ENCODE measurements at places on chromosomes 5 and 9.

DNA sequence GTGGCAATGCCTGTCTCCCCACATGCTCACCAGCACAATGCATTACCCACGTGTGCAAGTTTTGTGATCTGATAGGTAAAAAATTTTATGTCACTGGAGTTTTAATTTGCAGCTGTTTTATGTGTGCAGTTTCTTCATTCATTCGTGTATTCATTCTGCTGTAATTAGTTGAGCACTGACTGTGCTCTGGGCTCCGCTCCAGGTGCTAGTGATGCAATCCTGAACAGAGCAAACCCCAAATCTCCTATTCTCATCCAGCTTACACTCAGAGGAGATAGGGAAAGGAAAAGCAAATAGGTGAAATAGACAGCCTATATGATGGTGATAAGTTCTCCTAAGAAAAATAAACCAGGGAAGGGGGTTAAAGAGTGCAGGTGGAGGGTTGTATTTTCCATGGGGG lies 148.4 kb downstream of the TENT4A start:
- no peak for DNase-seq

DNA sequence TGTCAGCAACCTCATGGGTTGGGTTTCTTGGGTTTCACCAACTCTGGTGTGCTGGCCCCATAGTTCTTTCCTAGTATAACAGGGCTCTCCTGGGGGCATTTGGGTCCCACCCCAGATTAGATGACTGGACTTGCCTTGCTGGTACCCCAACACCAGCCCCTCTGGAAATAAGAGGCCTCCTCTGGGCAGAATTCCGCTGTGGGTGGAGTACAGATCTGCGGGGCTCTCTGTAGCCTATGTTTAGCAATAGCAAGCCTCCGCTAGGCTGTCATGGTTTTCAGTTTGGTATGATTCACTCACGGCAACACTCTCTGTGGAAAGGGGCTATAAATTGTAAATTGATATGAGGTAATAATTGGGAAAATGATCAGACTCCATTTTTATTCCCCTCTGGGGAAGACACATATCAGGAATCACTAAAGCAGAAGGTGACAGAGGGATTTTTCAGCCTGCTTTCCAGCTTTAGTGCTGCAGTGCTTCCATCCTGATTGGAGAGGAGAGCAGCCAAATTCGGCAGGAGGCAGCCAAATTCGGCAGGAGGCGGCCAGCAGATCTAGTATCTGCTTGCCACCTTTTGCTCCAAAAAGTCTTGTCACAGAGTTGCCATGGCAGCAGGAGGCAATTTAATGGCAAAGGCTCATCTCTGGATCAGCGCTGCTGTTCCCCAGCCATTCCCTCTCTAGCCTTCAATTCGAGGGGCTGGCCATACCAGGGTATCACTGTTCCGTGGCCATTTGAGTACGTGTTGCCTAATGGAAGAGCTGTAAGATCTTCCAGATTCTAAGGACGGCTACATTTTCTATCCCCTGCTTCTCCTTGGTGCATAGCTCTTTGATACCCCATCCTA lies 84.6 kb downstream of the SLC44A1 start:
- no peak for DNase-seq

DNA sequence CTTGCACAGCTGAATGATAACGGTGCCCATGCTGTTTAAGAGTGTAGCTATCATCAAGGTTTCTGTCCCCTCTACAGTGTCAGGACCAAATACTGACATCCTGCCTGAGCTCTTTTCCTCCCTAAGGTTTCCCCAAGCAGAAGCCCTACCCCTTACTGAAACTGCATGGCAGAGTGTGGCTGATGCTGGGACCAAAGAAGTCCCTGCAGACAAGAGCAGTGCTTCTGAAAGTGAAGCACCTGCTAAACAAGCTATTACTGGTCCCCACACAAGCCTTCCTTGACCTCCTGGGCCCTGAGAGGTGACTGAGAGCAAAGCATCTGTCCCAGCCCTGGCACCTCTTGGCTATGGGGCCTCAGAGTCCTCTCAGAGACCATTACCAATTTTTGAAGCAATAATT lies 56.1 kb downstream of the CFAP90 start:
- DNase-seq, result no peak

GRCh38 chr5:52754051-52754450 lies 33.7 kb upstream of the ITGA1 start:
- no peak for DNase-seq

- DNase-seq, result peak; percentile 56
Observed at GRCh38 chr5:145775411-145775810, 59.7 kb downstream of the PRELID2 start.

DNA sequence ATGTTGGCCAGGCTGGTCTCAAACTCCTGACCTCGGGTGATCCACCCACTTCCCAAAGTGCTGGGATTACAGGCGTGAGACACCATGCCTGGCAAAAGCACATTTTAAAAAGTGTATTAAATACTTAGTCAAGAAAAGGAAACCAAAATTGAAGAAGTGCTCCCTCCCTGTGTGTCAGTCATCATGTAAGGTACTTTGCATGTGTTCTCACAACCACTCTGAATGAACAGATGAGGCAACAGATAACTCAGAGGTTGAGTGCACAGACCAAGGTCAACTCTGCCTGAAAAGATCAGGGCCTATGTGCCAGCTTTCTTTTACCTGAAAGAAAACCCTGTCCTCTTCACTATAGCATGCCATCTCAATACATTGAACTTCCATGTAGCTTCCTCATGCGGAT lies 289.7 kb downstream of the MRPS30 start:
- DNase-seq, result no peak

- DNase-seq, result no peak
Observed at GRCh38 chr9:93306579-93307091, 122.7 kb downstream of the WNK2 start.

- DNase-seq, result peak; percentile 33
Observed at GRCh38 chr9:22446950-22447617, 460 bp downstream of the DMRTA1 start.
